Neural progenitor cell (in vitro differentiated cells): ENCODE measurements at places on chromosomes 2 and 18.

DNA sequence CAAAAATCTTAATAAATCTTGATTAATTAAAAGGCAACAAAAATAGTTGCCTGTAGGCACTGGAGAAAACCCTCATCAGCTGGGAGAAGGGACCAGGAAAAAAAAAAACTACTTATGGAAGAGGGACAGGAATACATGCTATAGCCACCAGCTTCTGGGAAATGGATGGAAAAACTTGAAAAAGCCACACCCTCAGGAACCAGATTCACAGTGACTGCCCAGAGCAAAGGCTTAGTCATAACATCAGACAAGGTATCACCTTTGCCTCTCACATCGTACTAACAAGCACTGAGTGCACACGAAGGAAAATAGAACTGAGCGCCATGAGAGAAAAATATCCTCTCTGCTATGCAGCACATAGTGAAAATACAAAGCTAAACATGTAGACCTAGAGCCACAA is 116.9 kb upstream of the GYPC start:
- DNase-seq, result no peak

- no peak for DNase-seq
Observed at GRCh38 chr2:186349508-186349907, 136.6 kb upstream of the ZC3H15 start.

DNA sequence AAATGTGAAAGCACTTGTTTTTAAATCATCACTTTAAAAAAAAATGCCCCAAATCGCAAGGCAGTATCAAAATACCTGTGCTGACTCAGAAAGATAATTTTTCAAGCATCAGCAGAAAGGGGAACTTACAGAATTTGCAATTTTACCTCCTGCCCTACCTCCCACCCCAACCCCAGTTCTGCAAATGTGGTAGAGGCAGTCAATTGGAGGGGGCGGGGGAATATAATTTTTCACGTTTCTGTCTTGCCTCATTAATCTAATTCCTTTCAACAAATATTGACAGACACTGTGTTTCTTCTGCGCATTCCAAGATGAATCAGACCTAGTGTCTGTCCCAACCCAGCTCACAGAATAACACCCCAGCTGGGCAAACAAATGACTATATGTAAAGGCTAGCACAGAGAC is 76.8 kb downstream of the ALPK2 start:
- DNase-seq, result no peak

- DNase-seq, result no peak
Observed at GRCh38 chr2:127561371-127561770, 25.9 kb downstream of the MYO7B start.

- DNase-seq, result no peak
Observed at GRCh38 chr2:45979065-45979464, 318.1 kb upstream of the EPAS1 start.

- DNase-seq, result no peak
Observed at GRCh38 chr18:63890950-63891304, 3.4 kb downstream of the SERPINB2 start.

GRCh38 chr2:201858281-201859184 is 52.2 kb downstream of the CDK15 start:
- peak; percentile 86 for DNase-seq

DNA sequence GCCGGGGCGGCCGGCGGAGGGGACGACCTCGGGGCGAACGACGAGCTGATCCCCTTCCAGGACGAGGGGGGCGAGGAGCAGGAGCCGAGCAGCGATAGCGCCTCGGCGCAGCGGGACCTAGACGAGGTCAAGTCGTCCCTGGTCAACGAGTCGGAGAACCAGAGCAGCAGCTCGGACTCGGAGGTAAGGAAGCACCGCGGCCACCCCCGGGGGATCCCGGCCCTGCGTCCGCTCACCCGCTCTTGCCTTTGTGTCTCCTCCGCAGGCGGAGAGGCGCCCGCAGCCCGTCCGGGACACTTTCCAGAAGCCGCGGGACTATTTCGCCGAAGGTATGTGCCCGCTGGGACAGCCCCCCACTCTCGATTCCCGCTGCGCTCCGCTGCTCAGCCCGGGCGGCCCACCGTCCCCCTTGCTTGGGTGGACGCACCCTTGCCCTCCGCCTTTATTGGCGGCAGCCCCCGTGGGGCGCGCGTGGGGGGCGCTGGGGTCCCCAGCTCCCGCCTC is 611 bp downstream of the TCF7L1 start:
- no peak for DNase-seq

GRCh38 chr2:134718817-134719814 is at the start of gene TMEM163:
Gene TMEM163, minus strand, starts transcription at chr2:134719000.
- peak; percentile 81 for DNase-seq
